ENCODE measurements at places on chromosomes 2 and 18.
A peak's percentile ranks its signal among the peaks of the same experiment; 100 is the strongest.

GRCh38 chr2:202406445-202406978 is 30.4 kb downstream of the BMPR2 start:
- DNase-seq = no peak

DNA sequence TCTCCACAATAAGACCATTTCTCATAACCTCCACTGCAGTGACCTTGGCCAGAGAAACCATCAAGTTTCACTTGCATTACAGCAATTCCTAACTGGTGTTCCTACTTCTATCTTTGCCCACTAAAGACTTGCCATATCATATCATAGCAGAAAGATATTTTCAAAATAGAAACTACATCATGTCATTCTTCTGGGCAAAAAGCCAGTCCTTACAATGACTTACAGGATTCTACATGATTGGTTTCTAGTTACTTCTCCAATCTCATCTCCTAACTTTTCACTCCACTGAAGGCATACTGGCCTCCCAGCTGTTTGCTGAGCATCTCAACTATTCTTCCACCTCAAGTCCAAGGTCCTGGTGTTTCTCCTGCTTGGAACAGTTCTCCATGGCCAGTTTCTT is 151.4 kb downstream of the HNMT start:
- DNase-seq = no peak

GRCh38 chr2:168935810-168936581 is 34.9 kb downstream of the G6PC2 start:
- no peak for DNase-seq

DNA sequence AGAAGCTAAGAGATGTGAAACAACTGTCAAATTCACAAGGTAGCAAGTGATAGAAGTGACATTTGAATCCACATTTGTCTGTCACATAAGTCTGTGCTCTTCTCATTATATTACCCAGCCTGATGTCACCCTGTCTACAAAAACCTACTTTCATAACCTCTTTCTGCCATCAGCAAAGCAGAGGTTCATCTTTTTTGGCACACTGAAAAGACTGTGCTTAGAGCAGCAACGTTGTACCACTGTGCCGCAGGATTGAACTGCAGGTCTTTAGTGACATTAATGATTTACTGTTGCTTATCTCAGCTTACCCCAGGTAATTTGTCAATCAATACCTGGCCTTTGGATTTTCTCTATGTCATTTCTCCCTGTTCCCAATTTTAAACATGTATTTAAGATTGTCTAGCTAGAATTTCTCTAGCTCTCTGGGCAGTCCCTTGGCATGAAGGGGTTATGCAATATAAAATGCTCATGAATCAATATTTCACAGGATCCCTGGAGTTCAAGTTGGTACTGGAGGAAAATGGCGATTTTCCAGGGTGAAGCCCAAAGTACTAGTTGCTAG is 31.4 kb upstream of the TDRD15 start:
- DNase-seq = no peak

DNA sequence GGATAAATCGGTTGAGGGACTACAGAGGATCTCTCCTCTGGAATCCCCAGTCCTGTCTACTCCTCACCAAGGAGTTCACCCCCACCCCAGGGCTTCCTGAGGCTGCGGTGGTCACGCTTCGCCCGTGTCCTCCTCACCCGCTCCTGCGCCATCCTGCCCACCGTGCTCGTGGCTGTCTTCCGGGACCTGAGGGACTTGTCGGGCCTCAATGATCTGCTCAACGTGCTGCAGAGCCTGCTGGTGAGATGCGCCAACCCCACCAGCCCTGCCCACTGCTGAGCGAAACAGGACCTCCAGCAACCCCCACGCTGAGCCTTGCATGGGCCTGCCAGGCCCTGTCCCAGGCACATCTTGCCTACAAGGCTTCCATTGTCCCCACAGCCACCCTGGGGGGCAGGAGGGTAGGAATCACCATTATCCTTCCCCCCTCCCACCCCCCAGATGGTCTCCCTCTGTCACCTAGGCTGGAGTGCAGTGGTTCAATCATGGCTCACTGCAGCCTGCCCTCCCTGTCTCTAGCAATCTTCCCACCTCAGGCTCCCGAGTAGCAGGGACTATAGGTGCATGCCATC is 6.7 kb upstream of the CTDSP1 start:
- no peak for DNase-seq

GRCh38 chr18:49072524-49072934 is 121.8 kb upstream of the SMAD7 start:
- DNase-seq = no peak

- no peak for DNase-seq
These were observed 105.6 kb upstream of the NDUFV2 start for GRCh38 chr18:8996771-8997432.

DNA sequence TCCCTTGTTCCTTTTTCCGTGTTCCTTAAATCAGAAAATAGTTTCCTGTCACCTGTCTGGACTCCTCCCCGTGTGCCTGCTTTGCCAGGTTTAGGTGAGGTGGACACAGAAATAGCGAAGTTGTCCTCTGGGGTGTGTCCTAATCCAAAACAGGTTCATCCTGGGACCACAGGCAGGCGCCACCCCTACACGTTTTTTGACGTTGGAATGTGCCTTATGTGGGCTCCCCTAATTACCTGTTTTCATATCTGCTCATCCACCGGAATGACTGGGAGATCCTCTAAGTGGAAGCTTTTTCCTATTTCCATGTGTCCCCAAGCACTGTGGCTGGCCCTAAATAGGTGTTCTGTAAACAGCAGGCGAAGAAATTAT is 49.0 kb upstream of the PAIP2B start:
- no peak for DNase-seq

- no peak for DNase-seq
These were observed 23.7 kb downstream of the TRAF3IP1 start for GRCh38 chr2:238344035-238344434.

DNA sequence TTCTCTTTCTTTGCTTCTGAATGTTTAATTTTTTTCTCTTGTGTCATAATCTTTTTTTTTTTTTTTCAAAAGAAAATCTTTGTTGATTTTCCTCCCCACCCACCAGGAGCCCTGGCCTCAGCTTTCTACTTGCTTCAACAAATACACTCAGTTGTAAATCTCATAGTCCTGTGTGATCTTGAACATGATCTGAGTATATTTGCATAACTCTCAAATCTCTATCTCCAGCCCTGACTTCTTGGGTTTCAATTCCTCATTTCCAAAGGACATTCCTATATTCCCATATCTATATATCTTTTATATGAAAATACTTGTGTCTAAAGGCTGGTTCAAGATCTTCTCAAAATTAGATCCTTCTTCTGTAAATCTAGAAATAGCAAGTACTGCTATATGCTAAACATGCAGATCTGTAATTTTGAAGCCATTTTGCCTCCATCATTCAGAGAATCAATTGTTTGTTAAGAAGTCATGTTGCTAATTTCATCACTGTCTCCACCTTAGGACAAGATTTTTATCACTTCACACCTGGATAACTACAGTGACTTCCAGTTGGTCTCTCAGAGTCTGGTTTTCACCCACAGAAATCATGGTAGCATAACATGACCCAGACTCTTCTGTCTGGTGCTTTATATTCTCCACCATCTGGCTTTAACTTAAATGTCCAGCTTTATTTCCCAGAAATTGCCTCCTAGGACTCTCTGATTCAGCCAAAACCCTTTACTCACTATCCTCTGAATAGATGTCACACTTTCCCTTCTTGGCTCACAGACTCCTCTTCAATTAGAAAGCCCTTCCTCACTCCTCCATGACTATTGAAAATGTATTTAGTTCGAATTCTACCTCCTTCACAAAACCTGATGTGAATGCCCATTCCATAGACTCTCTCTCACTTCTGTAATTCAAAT is 98.1 kb downstream of the ZEB2 start:
- DNase-seq = no peak

DNA sequence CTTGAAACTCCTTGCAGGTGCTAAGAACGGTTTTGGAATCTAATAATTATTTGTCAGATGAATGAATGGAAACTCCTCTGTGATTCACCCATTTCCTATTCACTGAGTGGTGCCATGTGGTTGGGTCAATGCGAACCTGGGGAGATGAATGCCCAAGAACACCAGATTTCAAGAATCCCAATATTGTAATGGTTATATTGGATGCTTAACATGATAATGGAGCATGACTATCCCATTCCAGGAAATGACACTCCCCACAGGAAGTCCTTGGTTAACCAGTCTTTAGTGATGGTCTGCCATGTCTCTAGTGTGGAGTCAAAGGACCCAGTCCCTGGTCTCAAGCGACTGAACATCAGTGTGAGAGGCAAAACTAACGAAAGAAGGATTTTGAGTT is 67.9 kb upstream of the ST3GAL5 start:
- DNase-seq = no peak

- no peak for DNase-seq
These were observed 157.9 kb downstream of the CD226 start for GRCh38 chr18:69789794-69790193.

- no peak for DNase-seq
These were observed 29.7 kb upstream of the CASP10 start for GRCh38 chr2:201152999-201153815.

- no peak for DNase-seq
These were observed 361.9 kb upstream of the MEX3C start for GRCh38 chr18:51559198-51559901.

- no peak for DNase-seq
These were observed 65.5 kb upstream of the KLF7 start for GRCh38 chr2:207231106-207231865.

DNA sequence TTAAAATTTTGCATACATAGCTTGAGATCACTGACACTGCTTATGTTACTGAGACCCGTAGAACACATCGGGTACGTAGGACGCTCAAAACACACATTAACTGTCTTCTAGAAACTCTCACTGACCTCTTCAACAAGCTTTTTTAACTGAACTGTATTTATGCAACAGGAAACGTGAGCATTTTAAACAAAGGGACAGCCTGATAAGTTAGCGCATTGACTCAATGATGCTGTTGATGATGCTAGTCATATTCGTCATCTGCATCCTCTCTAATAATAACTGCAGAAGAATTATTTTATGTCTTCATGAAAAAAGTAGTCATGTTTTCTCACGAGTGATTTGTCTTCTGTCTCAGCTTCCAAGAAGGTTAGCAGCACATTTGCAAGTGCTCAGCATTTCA is 824.0 kb downstream of the DCDC2C start:
- DNase-seq = no peak

GRCh38 chr2:107511970-107512789 is 314.5 kb upstream of the RGPD4 start:
- no peak for DNase-seq

GRCh38 chr18:52342456-52342855 is 2.5 kb downstream of the DCC start:
- no peak for DNase-seq

DNA sequence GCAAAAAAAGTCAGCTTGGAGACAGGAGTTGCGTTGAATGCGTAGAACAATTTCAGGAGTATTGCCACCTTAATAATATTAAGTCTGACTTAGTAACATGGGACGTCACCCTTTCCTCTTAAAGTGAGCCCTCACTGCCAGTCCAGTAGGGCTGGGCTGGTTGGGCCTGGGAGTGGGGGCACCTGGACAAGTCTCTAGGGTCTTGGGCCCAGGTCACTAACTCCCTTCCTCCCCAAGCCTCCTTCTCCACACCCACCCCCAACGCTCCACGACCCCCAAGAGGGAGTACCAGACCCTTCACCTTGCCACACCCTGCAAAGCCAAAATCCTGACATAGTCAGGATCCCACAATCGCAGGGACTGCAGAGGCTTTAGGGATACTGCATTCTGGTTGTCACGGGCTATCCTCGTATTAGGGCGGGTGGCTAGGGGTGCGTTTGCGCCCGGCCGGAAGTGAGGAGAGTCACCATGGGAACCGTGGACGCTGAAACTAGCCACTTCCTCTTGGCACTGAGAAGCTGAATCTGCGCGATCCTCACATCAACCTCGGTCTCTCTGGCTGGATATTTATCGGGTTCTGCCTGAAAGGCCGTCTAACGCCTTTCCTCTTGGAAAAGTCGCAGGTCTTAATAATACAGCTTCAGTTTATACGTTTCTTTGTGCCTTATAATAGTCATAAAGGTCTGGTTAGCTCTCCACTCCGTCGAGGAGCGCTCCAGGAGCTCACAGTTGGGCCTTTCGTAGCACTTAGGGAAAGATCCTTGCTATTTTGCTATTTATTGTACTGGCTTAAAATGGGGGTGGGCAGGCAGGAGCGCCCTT is 10.3 kb upstream of the CXXC1 start:
- no peak for DNase-seq

DNA sequence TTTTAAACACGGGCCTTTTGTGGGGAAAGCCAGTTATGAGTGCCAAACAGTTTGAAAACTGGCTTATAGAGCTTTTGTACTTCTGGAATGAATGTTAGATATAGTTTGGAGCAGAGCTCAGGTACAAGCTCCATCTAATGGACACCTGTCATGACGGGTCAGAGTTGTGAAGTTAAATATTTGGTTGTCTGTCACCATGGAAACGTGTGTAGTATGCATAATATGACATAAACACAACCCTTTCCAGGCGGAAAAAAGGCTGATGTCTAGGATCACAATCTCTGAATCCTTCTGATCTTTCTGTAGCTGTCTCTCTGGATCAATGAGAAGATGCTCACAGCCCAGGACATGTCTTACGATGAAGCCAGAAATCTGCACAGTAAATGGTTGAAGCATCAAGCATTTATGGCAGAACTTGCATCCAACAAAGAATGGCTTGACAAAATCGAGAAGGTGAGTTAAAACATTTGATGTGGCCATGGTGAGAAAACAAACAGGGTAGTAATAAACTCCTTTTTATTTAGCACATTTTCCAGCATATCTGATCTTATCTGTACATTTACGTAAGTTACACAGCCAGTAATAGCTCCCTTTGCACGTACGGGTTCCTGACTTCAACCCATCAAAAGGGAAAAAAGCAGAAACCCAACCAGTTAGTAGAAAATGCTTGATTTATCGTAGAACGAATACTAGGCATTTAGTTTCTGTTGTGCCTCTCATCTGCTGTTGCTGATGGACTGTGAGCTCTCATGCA is 80.6 kb upstream of the EML6 start:
- DNase-seq = no peak

- peak; percentile 68 for DNase-seq
These were observed at the start of gene MYO3B for GRCh38 chr2:170177950-170178781. MYO3B (plus strand) TSS chr2:170178147; CDS start chr2:170178288, 141 bp downstream.

GRCh38 chr18:57728941-57729511 is 74.1 kb downstream of the ATP8B1 start:
- DNase-seq = no peak

GRCh38 chr2:69223759-69224511 is 163.1 kb downstream of the GFPT1 start:
- DNase-seq = no peak

- DNase-seq = no peak
These were observed 16.7 kb upstream of the PID1 start for GRCh38 chr2:229287823-229288222.

DNA sequence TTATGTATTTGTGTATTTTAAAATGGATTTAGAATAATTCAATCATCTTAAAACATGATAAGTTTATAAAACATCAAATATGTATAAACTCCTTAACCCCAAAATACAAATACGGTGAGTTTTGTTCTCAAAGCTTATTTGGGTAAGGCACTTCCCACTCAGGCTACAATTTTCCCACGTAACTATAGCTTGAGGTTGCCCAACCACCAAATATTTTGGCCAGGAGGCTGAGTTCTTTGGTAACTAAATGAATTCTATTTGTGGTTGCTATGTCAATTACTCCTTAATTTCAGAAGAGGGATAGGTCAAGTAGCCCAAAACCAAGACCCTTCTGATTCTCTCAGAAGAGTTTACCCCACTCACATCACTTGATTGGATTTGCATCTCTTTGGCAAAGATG is 70.4 kb downstream of the MYL12B start:
- DNase-seq = no peak

- no peak for DNase-seq
These were observed 15.0 kb downstream of the COX7A2L start for GRCh38 chr2:42345986-42346385.

All from brain pericyte (primary cell).